ENCODE measurements at places on chromosomes 7 and 10.
A peak's percentile ranks its signal among the peaks of the same experiment; 100 is the strongest.

GRCh38 chr10:6811153-6811552, 231.1 kb upstream of the PRKCQ start:
- no peak for DNase-seq

DNA sequence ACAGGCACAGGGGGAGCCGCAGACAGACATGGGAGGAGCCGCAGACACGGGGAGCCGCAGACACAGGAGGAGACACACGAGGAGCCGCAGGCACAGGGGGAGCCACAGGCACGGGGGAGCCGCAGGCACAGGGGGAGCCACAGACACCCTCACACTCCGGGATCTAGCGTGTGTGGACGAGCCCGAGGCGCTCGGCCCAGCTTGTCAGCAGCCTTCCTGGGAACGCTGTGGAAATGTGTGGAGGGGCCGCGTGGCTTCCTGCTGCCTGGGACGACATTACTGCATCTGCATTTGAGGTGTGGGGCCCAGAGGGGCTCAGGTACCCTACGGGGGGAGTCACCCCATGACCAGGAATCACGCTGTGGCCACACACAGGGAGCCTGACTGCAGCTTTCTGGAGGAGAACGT, 313.2 kb downstream of the PTPRN2 start:
- DNase-seq: no peak

DNA sequence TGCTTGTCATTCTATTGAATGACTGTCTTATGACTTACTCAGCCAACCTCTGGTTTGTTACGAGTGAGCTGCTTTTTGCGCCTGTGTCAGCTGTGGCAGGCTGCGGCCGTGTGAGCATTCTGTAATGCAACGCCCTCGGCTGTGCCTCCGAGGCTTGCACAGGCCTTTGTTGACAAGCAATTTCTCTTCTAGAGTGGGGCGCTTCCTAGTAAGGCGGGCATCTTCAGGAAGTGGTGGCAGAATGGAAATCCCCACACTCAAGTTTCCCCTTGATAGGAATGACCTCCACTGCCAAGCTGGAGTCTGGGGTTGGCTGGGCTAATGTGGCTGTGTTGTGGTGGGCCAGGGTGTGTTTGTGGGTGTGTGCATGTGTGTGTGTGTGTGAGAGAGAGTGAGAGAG, 20.2 kb upstream of the TMEM178B start:
- peak; percentile 23 for DNase-seq

GRCh38 chr10:110442746-110443145, 55.0 kb upstream of the DUSP5 start:
- DNase-seq: no peak

- DNase-seq: no peak
These were observed 129.9 kb upstream of the TAC1 start for GRCh38 chr7:97601931-97602457.

GRCh38 chr7:139297795-139298194, 43.3 kb upstream of the FMC1 start:
- DNase-seq: no peak
